ENCODE measurements at places on chromosomes 1 and 21.
A peak's percentile ranks its signal among the peaks of the same experiment; 100 is the strongest.

GRCh38 chr1:195766709-195767108 lies 841.5 kb downstream of the KCNT2 start:
- peak; percentile 60 for DNase-seq

DNA sequence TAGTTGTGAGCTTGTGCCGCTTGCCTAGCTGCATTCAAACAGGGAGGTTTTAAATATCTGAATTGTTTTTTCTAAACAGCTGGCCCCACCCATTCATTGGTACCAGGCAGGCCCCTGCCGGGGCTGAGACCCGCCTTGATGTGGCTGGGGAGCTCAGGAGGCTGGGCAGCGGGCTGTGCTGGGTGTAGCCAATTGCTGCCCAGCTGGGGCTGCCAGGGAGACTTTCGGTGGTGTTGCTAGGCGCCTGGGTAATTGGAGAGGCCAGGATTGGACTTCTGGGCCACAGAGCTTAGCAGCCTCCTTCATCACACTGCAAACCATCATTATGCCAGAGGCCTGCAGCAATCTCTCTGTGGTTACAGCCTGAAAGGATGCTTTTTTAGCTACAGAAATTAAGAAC lies 12.2 kb downstream of the RHBDL2 start:
- no peak for DNase-seq

DNA sequence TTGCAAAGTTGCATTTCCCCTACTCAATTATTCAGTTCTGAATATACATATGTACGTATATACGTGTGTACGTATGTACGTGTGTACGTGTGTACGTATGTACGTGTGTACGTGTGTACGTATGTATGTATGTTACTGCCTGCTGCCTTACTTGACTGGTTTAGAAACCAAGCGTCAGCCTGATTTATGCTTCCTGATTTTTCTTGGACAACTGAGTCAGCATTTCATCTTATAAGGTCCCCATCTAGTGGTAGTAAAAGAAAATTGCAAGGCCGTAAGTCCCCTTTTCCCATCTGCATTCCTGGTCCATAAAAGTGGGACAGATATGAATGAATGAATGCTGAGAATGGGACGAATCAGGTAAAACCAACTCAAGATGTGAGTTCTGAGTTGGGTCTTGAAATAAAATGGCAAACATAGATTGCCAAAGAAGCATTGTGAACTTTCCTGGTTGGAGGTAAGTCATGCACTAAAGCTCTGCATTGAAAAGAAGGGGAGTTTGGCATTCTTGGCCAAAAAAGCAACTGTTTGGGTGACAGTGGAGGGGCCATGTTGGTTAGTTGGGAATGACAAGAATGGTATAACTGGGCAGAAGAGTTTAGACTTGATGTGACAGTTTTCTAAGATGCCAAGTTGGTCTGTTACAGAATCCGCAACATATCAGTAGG lies 76.4 kb upstream of the DNAH14 start:
- DNase-seq, result peak; percentile 76

- peak; percentile 32 for DNase-seq
Observed at GRCh38 chr1:7707527-7707926, 63.6 kb upstream of the VAMP3 start.

DNA sequence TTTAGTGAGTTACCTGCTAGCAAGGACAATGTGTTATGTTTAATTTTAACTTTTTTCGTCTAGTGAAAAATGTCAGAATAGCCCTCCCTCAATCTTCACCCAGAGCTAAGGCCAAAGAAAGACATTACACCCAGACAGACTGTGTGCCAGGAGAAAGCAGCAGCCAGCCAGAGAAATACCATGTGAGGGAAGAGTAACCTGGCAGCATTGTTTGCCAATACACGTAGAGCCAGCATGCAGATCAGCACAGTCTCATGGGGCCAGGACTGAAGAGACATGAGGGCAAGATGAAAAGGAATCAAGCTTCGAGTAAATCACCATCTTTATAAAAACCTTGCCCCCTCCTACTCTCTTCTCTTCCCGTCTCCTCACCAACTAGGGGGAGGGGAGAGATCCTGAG lies 88.5 kb upstream of the ADAR start:
- no peak for DNase-seq

GRCh38 chr1:162191396-162192305 lies 122.2 kb downstream of the NOS1AP start:
- no peak for DNase-seq

- DNase-seq, result no peak
Observed at GRCh38 chr1:26630634-26631033, 65.2 kb upstream of the ARID1A start.

- DNase-seq, result no peak
Observed at GRCh38 chr1:7293702-7294629, 477.1 kb upstream of the VAMP3 start.

GRCh38 chr1:153597206-153597605 lies 15.7 kb downstream of the S100A16 start:
- peak; percentile 96 for DNase-seq

DNA sequence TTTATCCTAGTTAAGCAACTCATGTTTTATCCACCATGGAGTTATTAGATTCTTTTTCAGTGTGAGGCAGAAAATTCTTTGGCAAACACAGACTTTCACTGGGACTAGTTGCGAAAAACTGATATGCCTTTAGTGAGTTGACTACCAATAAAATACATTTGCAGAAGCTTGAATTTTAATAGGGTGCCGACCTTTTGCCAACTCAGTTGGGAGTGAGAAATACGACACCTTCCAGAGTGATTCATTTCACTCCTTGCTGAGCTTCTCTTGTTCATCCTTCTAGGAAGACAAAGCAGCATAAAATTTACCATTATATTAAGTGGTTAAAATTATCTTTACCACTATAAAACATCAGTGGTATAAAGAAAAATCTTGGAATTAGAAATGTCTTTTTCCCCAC lies 1.2 kb upstream of the KRTAP23-1 start:
- no peak for DNase-seq

DNA sequence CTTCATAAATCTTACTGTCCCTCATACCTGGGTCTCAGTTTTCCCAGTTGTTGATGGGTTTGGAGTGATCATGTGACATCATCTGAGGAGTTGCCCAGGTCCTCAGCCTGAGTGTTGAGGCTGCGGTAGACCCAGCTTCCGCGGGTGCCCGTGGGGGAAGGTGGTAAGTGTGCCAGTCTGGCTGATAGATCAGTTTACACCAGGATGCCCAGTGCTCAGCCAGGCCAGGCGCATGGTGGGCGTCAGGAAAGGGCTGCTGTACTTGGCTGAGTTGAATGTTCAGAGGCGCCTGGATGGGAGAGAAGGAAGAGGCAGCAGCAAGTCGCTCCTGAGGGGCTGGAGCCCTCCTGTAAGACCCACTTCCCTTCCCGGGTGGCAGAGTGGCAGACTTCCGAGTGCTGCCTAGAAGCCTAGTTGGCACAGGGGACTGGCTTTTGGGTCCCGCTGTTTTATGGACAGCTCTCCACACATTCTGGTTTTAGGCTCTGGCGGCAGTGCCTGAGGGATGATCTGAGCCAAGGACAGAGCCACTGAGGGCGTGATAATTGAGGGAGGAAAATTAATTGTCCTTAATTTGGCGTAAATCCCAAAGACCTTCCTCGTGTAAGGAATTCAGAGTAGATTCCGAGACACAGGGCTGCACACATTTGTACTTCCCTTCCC lies 35.8 kb downstream of the PTPRF start:
- no peak for DNase-seq

DNA sequence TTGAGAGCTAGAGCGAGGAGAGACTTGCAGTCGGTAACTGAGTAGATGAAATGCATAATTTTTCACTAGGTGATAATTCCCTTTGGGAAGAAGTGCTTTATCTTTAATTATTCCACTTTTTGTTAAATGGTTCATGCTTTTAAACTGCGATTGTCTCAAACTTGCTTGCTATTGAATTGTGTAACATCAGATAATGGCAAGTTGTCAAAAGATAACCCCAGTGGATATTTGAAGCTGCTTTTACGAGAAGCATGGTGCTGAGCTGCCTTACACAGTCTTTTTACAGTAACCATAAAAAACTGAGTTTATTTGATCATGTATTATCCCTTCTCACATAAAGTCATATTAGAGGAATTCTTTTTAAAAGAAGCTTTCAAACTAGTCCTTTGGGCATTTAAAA lies 30.2 kb downstream of the TMEM50B start:
- no peak for DNase-seq

DNA sequence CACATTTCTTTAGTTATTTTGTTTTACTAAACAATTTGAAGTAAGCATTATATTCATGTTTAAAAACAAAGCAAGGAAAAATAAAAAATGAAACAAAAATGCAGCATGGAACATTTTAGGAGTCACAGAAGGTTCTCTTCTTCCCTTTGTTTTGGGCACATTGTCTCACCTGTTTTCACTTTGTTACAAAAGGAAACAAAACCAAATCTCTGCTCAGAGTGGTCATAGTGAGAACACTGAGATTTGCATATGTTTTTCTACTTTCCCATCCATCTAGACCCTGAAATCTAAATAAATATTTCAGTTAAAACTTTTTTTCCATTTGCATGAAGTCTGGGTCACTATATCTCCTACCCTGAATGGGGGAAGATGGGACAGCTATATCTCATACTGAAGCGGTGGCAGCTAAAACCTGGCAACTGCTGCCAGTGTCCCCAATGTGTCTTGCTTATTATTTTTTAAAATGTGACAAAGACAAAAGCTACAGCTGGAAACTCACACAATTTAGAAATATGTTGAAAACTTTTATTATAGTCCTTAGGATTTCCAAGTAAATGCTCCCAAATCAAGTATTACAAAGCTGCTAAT lies 3.5 kb downstream of the EXOC8 start:
- DNase-seq, result no peak

DNA sequence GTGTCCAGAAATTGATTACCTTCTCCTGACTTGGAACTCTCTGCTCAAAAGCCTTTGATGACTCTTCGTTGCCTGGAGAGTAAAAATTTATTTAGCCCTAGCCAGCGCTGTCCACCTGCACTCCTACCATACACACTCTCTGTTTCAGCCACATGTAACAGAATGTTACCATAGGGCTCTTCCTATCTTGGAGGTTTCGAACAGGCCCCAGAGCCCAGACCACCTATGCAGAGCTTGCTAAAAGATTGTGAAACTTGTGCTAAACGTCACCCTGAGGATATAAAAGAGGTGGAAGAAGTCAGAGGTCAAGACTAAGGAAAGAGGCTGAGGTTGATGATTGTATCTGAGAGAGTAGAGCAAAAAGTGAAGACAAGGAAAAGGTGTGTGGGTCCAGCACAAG lies 237.0 kb upstream of the HOOK1 start:
- DNase-seq, result no peak

DNA sequence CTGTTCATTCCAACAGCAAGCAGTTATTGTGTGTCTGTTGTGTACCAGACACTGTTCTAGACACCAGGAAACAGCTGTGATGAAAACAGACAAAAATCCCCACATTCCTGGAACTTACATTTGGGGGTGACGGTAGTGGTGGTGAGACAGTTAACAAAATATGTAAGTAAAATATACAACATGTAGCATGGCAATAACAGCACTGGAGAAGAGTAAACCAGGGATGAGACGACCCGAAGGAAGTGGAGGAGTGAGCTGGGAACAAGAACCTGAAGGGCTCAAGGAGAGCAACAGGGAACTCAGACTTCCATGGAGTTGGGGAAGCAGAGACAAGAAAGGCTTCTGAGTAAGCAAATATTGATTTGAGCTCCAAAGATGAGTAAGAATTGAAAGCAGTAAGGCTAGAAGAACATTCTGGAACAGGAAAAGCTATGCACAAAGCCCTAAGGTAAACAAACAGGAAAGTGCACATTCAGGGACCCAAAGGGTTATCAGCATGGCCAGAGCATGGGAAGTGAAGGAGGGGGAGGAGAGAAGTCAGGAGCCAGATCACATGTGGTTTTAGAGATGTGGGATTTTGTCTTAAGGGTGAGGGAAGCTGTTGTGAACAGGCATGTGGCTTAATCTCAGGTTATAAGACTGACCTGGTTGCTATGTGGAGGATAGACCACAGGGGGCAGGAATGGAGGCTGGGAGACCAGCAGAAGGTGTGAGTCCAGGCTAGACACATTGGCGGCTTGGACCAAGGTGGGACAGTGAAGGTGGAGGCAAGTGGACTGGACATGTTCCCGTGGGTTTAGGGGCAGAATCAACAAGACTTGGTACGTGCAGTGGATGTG lies 7.3 kb downstream of the CSF1 start:
- no peak for DNase-seq

DNA sequence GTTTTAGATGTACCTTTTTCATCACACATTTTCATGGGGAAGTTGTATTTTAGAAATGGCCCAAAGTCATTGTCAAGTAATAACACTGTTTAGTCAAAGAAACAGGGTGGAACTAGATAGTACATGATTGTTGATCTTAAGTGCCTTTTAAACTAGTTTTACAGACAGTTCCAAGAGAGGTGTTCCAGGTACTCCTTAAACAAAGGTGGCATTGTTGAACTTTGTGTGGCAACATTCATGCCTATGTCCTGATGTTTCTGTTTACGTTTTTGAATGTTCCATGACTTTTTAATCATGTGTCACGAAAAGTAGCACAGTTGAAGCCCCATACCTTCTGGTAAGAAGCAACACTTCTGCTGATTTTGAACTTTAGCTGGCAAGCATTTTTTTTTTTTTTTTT lies 9.1 kb upstream of the SH3D21 start:
- no peak for DNase-seq

DNA sequence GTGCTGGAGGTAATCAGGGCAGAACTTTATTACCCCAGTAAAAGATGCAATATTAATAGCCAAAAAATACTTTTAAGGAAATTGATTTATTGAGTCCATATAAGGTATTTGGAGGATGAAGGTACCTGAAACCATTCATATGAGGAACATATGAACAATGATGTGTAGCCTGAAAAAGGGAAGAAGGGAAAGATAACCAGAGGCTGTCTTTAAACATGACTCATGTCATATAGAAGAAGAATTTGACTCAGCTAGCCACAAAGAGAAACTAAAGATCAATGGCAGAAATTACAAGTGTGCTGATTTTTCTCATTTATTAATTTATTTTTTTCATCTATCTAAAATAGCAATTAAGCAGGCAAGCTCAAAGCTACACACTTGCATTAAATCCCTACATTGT lies 136.2 kb upstream of the DUSP10 start:
- DNase-seq, result peak; percentile 68

GRCh38 chr1:150841626-150842025 lies 33.6 kb upstream of the CTSK start:
- no peak for DNase-seq
